ENCODE measurements at places on chromosomes 7 and 10.

- no peak for DNase-seq
Observed at GRCh38 chr10:119138346-119139306, 26.9 kb downstream of the SFXN4 start.

DNA sequence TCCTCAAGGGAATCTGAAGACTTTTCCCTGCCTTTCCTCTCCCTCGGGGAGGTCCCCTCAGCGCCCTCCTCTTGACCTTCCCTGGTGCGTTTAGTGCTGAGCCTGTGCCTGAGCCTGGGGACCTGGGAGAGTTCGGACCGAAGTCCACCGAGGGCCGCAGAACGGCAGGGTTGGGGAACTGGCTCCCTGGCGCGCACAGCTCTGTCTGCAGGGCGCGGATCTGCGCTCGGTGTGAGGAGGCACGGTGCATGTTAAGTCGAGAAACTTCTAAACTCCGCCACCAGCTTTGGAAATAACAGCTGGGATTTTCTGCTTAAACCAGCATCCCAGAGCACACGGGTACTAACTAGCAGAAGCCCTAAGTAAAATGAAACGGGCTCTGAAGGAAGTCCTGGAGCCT lies 44.2 kb upstream of the SLC29A4 start:
- no peak for DNase-seq

DNA sequence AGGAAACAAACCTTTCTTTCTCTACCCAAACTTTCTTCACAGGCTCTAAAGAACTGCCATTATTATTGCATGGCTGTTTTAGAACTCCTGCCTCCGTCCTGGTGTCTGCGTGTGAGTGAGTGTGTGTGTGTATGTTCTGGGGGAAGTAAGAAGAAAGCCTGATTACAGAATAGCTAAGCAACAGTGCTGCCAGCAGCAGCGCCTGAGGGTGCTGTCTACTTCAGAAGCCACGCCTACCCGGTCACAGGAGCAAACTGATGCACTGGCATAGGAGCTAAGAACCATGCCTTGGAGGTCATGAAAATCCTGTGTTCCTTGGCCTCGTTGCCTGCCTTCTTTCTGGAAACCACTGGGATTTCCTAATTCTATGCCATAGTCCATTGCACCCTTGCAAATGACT lies 25.2 kb downstream of the LIPK start:
- DNase-seq: no peak

GRCh38 chr7:1120791-1121190 lies 32.9 kb downstream of the GPER1 start:
- no peak for DNase-seq

- no peak for DNase-seq
Observed at GRCh38 chr7:40316176-40316575, 181.4 kb downstream of the SUGCT start.

- no peak for DNase-seq
Observed at GRCh38 chr10:48299692-48300091, 6.8 kb upstream of the MAPK8 start.

- DNase-seq: no peak
Observed at GRCh38 chr10:101993221-101993620, 62.8 kb downstream of the ARMH3 start.

DNA sequence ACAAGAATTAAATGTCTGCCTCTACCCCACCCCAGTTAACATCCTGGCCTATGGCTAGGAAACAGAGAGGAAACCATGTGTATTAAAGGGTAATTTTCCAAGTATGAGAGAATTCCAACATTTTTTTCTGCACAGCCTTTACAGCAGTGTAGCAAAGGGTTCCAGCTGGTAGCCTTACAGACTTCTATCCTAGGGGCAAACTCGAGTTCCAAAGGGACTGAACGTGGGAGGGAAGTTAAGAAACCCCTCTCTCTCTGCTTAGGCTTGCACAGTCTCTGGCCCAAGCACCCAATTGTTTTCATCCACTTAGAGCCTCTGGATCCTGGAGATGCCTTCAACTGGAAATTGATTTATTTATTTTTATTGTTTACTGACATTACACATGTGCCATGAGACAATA lies 60.3 kb downstream of the SLC16A12 start:
- no peak for DNase-seq

GRCh38 chr10:70404787-70405036 lies 767 bp downstream of the EIF4EBP2 start:
- DNase-seq: no peak

- no peak for DNase-seq
Observed at GRCh38 chr7:94335586-94335985, 59.1 kb upstream of the COL1A2 start.

DNA sequence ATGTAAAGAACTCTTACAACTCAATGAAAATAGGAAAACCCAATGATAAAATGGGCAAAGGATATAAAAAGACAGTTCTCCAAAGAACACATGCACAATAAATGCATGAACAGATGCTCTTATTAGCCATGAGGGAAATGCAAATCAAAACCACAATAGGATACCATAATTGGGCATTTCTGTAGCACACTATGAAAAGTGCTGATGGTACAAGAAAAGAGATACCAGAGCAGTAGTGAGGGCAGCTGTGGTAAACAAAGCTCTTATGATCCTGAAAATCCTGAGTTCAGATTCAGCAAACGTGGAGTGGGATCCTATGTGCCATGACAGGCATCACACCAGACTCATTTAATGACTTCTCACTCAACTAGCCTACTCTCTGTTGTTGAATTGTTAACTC lies 96.7 kb upstream of the SLC25A13 start:
- no peak for DNase-seq

DNA sequence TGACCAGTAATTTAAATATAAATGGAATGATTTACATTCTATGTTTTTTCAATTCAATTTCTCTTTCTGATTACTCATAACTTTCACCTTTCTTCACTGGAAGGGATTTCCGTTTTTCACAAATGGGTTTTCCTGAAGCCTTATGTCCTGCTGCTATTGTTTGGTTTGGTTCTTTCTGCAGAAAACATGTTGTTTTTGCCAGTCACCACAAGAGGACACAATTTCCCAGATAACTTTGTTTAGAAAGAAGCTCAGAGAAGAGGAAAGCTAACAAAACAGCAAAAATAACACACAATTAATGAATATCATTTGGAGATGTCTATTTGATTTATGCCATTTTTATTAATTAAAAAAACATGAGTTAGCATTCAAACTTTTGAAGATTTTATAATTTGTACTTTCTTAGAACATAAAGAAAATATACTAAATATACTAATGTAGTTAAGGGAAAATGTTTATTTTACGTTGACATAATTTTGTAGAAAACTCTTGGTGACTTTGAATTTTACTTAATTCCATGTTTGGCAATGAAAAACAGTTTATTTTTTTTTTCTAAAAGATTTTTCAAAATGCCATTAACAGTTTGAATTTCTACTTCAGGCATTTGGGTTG lies 4.6 kb upstream of the TWIST1 start:
- no peak for DNase-seq

DNA sequence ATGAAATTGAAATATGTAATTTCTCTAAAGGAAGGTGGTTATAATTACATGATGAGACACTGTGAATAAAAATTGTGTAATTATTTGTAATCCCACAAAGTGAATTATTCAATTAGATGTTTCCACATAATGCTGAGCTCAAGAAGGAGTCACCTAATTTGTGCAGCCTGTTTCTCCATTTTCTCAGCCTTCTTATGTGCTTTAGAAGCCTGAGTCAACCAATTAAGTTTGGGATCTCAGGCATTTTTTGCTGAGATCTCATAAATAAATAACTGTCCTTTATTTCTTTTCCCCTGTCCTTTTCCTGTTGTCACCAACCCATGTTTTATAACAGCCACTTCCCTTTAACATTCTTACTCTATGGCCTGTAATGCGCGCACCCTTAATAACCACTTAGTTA lies 506.5 kb upstream of the SEMA3D start:
- DNase-seq: no peak

DNA sequence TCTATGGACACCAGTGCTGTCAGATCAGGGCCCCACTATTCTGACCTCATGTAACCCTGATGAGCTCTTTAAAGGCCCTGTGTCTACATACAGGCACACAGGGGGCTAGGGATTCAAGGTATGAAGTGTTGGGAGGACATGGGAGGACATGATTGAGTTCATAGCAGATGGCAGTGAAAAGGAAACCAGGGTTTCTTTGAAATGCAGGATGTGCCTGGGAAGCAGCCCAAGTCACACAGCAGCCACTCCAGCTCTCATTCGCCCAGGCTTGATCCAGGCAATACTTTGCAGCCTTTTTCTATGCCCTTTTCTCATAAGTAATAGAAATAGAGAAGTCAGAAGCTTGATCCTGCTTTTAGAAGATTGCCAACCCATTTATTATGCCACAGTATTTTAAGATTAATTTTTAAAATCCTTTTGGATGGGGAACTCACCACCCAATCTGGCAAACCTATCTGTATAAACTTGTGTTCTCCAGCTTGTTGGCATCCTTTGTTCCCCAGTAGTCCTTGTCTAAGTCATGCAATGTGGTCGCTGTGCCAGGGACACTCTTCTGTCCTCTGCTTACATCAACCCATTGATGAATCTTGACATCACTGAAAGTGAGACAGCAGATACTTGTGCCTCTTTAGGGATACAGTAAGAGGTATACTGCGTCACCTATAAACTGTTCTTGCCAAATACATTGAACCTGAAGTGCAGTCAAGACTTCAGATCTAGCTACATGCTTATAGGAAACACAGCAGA lies 95.0 kb downstream of the TAF3 start:
- DNase-seq: no peak

- peak; percentile 75 for DNase-seq
Observed at GRCh38 chr7:30740417-30741181, 11.3 kb upstream of the INMT start.

- no peak for DNase-seq
Observed at GRCh38 chr7:101985057-101985902, 167.9 kb downstream of the CUX1 start.

DNA sequence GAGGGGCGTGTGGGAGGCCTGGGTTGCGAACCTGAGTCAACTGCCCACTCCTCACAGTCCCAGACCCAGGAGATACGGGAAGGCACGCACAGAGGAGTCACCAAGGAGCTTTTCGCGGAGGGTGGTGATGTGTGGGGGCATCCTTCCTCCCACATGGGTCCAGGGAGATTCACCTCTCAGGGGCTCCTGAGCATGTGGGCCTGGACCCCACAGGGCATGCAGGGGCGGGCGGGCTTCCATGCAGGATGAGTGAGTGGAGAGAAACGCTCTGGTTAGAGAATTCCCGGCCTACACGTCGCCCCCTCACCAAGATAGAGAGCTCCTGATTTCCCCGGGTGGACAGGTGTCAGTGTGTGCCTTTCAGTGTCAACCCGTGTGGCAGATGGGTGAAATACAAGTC lies 641.7 kb upstream of the FZD8 start:
- no peak for DNase-seq

DNA sequence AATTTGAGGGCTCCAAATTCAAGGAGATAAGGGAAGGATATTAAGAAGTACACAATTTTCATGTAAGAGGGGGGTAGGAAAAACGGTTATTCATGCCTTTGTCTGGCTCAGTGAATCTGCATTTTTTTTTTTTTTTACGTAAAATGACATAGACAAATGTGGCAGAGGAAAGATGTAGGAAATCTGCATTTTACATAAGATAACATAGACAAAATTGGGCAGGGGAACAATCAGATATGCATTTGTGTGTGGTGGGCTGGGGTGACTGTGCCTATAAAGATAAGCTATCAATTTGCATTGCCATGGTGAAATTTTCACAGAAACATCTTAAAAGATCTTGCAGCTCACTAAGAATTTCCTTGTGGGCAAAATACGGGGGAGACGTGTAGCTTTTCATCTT lies 92.7 kb upstream of the GPR141 start:
- no peak for DNase-seq

DNA sequence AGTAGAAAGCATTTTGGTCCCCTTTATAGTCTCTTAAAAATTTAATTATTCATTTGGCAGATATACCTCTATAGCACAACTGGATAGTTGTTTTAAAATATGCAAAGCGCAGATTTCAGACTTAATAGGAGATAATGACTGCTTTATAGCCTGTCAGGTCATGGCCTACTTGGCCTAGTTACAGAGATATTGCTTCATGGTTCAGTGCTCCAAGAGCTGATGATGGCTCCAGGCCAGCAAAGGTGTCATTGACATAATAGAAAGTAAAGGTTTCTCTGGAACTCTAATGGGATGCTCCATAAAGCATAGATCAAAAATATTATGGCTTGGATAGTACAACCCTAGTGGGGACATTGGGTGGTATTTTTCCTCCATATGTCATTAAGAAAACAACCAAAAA lies 285.7 kb downstream of the NXPH1 start:
- no peak for DNase-seq

- no peak for DNase-seq
Observed at GRCh38 chr10:61869774-61870525, 31.5 kb upstream of the ARID5B start.

- no peak for DNase-seq
Observed at GRCh38 chr7:13641714-13642113, 347.8 kb downstream of the ETV1 start.

All from activated naive CD4-positive, alpha-beta T cell treated with anti-CD3 and anti-CD28 coated beads, Interleukin-2, amount 50 U/mL, for 16 hours (primary cell).